ENCODE measurements at places on chromosomes 7 and 10.

DNA sequence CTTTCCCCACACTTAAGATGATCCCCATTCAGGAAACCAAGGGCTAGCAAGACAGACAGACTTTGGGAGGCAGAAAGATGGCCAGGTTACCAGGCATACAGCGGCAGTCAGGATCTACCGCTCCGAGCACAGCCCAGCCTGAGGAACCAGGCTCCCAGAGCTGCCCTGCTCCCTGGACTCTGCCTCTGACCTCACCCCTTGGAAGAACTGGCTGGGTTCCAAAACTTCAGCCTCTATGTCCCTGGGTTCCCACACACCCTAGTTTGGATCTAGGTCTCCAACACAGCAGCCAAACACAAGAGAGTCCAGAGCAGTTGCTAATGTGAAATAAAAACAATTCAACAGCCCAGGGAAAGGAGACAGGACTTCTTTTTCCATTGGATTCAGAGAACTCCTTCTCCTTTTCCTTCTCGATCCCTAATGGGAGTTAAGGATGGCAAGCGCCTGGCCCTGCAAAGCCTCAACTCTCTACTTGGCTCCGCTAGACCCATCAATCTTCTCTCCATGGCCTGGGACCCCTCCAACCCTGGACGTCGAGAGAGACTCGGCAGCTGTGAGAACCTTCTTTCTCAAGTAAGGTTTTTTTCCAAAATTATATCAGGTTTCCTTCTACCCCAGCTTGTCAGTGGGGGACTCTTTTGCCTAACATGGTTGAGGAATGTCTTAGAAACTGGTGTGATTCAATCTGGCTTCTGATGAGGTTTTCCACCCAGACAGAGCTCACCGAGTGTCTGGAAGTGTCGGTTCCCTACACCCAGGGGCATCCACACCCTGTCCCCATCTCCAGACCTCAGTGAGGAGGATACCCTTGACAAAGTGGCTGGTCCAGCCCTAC is 219.6 kb downstream of the KCNMA1 start:
- no peak for DNase-seq

DNA sequence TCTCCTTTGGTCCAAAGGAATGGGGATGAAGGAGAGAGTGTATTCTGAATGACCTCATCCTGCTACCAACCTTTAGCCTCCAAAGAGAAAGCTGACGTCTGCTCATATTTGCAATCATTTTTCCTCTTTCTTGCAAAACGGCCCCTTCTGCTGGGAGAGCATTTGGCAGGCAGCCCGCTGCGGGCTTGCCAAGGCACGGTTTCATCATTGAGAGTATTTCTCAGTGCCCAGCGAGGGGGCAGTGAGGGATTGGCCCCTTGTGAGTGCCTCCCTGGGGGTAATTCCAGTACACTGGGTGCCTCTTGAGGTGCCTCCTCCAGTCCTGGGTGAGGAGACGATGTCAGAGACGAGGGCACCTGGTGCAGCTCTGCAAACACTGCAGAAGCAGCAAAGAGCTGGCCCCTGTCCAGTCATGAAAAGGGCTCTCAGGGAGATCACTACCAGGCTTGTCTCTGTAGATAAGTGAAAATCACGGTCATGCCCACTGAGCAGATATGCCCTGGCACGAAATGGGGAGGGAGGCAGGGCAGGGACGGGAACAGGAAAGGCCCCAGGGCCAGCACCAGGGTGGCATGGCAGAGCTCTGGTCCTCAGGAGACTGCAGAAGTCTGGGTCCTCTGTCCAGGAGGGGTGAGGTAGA is 48.7 kb upstream of the SHH start:
- no peak for DNase-seq

- no peak for DNase-seq
These were observed 19.6 kb upstream of the GPR37 start for GRCh38 chr7:124784879-124785818.

DNA sequence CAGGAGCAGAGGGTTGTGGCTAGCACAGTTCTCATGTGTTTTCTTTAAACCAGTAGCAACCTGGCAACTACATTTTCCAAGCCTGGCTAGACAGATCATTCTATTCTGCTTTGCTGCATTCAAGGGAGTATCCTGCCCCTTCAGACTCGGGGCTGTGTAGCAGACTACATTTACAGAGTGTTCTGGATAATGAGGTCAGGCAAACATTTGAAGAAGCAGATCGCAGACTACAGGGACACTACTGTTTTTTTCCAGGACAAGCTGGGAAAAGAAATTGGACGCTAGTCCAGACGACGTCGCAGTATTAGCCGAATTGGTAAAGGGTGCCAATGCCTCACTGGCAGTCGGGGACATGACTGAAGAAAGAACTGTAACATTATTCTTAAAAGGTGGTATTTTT is 61.0 kb upstream of the PAPSS2 start:
- no peak for DNase-seq

GRCh38 chr7:99392659-99393354 is 15.6 kb downstream of the PDAP1 start:
- peak; percentile 70 for DNase-seq

- DNase-seq, result no peak
These were observed 441 bp downstream of the FBH1 start for GRCh38 chr10:5890452-5890915.

GRCh38 chr7:148702876-148703670 is 4.4 kb downstream of the CUL1 start:
- DNase-seq, result no peak

- DNase-seq, result no peak
These were observed 96.5 kb downstream of the ORC5 start for GRCh38 chr7:104111271-104111670.

GRCh38 chr10:132383101-132383500 is 13.9 kb upstream of the PWWP2B start:
- DNase-seq, result no peak

GRCh38 chr7:32507414-32507813 is 12.1 kb downstream of the AVL9 start:
- DNase-seq, result no peak

- DNase-seq, result no peak
These were observed 17.7 kb downstream of the PTPRN2 start for GRCh38 chr7:158569858-158570323.

DNA sequence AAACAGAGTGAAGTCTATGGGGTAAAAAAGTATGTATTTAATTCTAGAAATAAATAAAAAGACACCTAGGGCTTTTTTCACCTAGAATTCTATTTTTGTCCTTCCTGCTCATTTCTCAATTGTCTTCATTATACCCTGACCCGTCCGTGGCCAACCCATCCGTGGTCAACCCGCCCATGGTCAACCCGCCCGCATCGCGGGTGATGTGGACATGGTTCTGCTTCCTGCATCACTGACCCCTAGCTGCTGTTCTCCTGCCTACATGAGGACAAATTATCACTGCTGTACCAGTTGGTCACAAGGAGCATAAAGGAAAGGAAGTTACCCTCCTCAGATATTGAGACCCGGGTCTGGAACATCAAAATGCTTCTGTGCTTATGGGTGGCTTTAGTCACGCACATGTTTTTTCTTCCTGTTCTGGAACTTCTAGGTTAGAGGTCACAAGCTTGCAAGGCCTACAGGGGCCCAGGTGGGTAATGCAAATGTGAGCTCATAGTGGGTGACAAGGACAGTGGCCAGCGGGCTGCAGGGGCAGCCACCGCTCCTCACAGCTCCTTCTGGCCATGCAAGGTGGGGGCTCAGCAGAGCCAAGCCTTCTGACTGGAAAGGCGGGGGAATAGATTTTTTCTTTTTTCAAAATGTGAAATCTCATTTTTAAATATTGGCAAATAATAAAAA is 15.5 kb downstream of the CAMK2G start:
- no peak for DNase-seq

- peak; percentile 40 for DNase-seq
These were observed 9.3 kb downstream of the RPP38 start for GRCh38 chr10:15106352-15107013.

DNA sequence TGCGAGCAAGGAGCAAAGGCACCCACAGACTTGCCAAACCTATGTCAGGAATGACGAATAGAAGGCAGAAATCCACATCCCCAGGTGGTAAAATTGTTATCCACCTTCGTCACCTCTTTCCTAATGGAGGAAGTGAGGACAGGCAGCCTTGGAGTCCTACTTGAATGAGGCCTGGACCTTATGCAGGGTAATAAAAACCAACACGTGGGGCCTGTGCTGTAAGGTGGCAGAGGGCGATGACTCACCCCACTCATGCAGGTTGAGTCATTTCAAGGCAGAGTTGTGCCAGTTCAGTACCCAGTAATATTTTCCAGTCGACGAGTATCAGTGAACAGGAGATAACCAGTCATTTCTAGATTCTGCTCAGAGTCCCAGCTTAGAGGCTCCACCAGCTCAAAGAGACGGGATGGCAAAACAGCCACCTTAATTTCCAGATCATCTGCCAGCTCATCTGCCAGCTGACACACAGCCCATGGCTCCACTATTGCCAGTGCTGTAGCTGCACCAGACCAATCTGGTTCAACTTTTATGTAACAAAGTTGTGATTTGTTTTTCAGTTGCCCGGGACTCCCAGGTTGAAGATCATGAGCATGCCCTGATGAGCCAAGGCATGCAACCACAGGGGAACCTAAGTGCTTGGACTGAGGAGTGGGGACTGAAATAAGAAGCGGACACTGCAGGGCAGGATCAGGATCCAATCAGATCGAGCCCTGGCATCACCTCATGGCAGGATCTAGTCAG is 176.2 kb upstream of the ITGB1 start:
- peak; percentile 54 for DNase-seq

GRCh38 chr7:148868378-148868674 is 15.8 kb downstream of the EZH2 start:
- DNase-seq, result no peak

GRCh38 chr7:139075871-139076686 is 33.4 kb downstream of the ZC3HAV1 start:
- no peak for DNase-seq

DNA sequence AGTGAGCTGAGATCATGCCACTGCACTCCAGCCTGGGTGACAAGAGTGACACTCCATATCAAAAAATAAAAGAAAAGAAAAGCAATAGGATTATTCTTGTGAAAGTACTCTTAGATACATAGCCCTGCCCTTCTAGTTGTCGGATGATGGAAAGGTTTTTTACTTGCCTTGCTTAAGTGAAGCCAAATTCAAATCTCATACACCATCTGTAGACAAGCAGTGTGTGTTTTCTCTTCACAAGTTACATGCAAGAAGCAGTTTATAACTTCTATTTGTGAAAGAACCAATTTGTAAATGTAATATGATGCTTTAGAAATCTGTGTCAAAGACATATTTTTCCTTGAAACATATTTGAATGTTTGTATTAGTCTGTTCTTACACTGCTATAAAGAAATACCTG is 15.8 kb upstream of the MPP7 start:
- DNase-seq, result no peak

DNA sequence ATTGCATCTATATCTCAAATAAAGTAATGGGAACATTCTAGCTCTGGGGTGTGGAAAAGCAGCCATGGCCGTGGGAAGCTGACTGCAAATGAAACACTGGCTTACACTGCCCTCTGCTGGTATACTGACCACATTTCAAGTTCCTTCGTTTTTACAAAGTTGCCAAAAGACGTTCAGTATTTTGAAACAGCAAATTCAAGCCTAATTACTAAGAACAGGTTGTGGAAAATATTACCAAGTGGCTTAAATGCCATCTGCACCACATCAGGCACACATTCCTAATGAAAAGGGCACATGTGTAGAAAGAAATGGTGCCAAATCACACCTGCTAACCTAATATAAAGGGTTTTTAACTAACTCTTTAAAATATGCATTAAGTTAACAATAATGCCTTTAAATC is 83.9 kb downstream of the JAZF1 start:
- DNase-seq, result no peak

- DNase-seq, result no peak
These were observed 3.8 kb upstream of the CLDN3 start for GRCh38 chr7:73773700-73774517.

- DNase-seq, result no peak
These were observed 763.5 kb downstream of the AUTS2 start for GRCh38 chr7:70361821-70362220.

- DNase-seq, result peak; percentile 2
These were observed 75.3 kb upstream of the NKX6-2 start for GRCh38 chr10:132861116-132861691.

- no peak for DNase-seq
These were observed 88.5 kb downstream of the AVL9 start for GRCh38 chr7:32583791-32584190.

GRCh38 chr7:87574630-87575029 is 26.1 kb downstream of the ABCB1 start:
- no peak for DNase-seq

DNA sequence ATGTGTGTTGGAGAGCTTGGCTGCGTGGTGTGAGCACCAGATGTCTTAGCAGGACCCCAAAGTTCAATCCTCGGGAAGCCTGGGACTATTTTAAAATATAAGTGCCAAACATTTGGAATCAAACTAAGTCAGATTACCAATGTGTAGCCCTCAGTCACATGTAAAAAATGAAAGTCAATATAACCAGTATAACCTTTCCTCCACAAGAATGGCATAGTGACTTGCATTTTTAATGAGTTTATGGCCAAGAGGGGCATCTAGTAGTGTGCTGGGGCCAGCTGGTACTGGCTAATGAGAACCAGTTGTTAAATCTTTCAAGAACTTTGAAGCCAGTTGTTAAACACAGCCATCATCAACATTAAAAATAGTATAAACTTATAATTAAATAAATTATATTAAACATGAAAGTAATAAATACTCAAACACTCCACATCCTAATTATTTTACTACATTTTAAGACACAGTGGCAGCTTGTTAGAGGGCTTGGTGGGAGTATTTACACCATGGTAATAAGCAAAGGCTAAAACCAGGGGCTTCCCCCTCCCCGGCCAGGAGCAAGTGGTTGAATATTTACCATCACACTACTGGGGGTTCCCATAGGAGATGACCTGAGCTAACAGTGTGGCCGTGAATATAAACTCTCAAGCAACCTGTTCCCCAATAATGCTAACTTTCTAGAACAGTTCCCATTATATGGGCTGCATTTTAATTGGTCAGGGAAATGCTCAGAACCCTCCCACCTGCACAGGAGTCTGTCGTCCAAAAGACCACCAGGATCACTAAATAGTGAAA is 7.9 kb upstream of the FAM170B start:
- no peak for DNase-seq

GRCh38 chr10:62803724-62804355 is 680 bp upstream of the ADO start:
- DNase-seq, result no peak

GRCh38 chr7:104850374-104850773 is 163.6 kb upstream of the KMT2E start:
- DNase-seq, result no peak

GRCh38 chr10:1127629-1128028 is 71.4 kb downstream of the WDR37 start:
- DNase-seq, result no peak

DNA sequence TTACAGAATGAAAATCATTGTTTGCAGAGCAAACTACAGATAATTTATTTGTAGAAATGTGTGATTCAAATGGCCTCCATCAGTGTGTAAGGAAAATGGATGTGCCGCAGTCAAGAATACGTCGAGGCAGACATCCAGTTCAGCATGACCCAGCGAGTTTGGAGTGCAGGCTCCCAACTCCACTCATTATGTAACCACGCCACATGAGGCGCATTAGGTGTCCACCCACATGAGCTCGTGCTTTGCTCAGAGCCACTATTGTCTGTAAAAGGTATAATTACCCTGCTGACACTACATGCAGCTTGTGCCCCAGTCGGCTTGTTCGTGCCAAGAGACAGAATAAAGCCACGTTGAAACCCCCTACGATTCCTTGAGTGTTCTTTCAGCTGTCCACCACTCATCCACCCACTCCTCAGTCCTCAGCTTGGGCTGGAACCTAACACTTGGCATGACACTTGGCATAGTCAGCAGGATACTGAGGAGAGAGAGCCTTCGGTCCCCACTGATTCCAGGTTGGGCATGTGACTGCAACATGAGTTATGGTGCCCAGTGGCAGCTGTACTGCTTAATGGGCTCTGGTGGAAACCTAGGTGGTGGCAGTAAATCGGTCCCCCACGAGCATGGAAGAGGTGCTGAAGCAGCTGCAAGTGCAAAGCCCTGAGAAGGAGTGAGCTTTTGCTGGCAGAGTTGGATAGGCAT is 102.7 kb downstream of the BICC1 start:
- no peak for DNase-seq
